Activated CD8-positive, alpha-beta memory T cell treated with anti-CD3 and anti-CD28 coated beads, Interleukin-2, amount 10 ng/mL, durations not matched to agents 7 days and 5 days (primary cell): ENCODE measurements at places on chromosomes 4 and X.

DNA sequence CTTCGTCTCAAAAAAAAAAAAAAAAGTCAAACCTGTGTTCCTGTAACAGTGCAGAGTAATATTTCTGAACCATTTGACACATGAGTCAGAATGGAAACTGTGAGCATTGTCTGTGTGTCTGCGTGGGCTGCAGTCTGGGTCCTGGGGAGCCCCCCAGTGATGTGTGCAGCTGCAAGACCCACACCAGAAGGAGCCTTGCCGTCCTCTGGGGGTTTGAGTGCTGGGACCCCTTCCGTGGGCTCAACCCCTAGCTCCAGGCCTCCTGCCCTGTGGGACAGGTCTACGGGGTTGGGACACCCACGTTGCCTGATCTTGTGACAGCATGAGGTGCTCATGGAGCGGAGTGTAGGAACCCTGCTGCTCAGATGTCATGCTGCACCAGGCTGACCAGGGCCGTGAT is 43.7 kb downstream of the DDX3X start:
- no peak for DNase-seq

GRCh38 chr4:10579648-10580047 is 104.9 kb downstream of the CLNK start:
- DNase-seq, result no peak

DNA sequence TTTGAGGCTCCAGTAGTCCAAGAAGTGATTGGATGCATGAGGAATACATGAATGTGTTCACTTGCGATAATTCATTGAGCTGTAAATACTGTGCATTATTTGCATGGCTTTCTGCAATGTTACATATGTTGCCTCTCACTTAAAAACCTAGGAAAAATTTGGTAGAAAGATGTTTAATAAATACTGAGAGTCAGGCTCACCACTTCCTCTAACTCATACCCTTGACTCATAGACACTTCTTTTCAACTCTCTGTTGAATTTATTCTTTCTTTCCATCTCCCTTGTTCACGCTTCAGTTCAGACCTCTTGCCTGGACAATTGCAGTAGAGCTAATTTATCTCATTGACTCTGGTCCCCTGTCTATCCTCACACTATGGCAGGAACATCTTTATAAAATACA is 35.8 kb upstream of the LEF1 start:
- DNase-seq, result no peak

DNA sequence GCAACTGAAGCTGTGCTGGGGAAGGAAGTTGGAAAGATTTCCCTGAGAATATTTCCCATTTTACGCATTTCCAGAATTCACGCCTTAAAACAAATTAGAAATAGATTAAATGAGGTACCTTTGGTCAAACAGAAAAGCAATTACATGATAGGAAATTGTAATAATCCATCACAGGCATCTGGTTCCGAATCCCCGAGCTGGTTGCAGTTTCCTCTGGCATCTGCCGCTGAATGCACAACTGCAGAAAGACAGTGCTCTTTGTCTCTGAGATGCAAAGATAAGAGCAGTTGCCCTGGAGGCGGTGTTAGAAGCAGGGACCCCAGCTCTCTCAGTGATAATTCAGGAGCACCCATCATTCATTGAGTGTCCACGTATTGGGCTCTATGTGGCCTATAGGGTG is 224.4 kb downstream of the LDB2 start:
- DNase-seq, result no peak

DNA sequence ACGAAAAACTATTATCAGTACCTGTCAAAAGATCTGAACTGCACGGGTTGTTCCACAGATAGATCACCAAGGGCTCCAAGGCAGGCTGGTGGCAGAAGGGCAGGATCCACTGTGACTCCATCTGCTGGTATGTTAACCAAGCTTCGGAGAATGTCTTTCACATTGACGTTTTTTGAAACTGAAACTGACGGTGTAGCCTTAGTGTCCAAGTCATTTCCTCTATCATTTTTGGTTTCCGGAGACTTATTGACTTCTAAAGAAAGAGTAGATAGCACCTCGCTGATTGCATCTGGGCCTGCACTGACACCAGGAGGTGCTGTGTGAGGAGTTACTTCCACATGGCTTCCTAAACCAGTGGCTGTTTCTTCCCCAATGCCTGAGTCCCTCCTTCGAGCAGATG is 186.9 kb downstream of the LRBA start:
- DNase-seq, result peak; percentile 86
